ENCODE measurements at places on chromosomes 11 and 22.

DNA sequence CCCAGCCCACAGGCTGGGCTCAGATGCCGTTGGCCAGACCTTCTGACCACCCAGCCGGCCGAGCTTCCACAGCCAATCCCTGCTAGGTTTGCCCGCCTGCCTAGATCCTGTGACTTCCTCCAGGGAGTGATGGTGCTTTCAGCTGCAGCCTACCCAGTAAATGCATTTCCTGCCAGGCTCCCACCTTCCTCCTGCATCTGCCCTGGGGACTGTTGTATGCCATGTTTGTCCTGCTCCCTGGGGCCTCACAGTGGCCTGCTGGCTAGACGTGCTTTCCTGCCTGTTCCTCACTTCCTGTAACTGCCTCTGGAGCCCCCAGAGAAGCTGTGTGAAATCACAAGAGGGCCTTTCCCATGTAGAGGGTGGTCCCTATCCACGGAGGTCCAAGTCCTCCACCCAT is 86.2 kb downstream of the GALNT18 start:
- DNase-seq = no peak

DNA sequence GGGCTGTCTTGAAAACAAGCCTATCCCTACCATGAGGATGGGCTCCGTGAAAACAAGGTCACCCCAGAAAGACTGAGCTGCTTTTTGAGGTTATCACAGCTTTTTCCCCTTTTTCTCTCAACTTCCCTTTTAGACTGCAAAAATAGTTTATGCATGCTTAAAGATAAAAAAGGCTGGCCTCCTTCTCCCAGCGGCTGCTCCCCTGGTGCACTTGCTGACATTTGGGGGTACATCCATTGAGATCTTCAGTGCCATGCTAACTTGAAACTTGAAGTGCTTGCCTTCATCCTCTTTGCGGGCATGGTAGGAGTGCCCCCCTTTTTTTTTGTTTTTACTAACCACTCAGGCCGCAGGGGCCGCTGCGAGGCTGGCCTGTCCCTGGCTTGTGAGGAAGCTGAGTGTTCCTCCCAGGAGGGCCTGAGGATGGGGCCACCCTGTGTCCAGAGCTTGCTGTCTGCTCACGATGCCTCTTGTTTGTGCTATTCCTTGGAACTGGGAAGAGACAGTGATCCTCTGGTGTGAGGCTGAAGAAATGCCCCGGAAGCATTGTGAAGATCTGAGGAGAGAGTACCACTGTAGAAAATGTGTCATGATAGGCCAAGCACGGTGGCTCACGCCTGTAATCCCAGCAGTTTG is 2.2 kb downstream of the TANGO2 start:
- no peak for DNase-seq

DNA sequence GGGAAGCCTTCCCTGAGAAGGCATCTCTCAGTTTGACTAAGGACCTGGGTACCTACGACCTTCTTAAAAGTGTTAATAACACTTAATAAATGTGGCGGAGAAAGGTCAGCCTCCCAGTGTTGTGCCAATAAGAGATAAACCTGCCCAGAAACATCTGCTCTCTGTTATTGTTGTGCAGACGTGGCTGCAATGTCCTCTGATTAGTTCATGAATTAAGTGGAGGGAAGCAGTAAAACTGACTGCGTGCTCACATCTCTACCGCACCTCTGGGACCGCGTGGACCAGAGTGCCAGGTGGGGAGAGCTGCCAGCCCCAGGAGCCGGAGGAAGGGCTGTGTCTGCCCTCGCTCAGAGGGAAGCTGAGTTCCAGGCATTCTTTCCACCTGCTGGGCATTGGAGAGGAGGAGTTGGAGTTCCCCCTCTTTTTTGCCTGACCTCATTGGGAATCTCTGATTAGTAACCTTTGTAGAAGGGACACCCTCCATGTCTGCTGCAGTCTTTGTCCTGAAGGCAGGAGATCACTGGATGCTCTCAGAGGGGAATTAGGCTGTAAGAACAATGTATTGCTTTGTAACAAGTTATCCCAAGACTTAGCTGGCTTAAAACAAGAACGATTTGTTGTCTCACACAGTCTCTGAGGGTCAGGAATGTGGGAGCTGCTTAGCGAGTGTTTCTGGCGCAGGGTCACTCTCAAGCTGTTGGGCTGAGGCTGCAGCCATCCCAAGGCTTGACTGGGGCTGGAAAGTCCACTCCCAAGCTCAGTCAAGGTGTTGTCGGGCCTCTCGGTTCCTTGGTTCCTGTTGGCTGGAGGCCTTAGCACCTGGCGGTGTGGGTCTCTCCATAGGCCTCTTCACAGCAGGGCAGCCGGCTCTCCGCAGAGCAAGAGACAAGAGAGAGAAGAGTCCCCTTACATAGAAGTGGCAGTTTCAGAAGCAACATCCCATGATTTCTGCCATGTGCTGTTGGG is 247.6 kb upstream of the TBCEL start:
- DNase-seq = no peak

- DNase-seq = no peak
These were observed 539 bp upstream of the SLC36A4 start for GRCh38 chr11:93198215-93198845.

- DNase-seq = no peak
These were observed 27.3 kb upstream of the ASPHD2 start for GRCh38 chr22:26401726-26402125.

- DNase-seq = no peak
These were observed 107.8 kb downstream of the CYP2R1 start for GRCh38 chr11:14784230-14784629.

- DNase-seq = no peak
These were observed 1.8 kb downstream of the SCN3B start for GRCh38 chr11:123652599-123652998.

DNA sequence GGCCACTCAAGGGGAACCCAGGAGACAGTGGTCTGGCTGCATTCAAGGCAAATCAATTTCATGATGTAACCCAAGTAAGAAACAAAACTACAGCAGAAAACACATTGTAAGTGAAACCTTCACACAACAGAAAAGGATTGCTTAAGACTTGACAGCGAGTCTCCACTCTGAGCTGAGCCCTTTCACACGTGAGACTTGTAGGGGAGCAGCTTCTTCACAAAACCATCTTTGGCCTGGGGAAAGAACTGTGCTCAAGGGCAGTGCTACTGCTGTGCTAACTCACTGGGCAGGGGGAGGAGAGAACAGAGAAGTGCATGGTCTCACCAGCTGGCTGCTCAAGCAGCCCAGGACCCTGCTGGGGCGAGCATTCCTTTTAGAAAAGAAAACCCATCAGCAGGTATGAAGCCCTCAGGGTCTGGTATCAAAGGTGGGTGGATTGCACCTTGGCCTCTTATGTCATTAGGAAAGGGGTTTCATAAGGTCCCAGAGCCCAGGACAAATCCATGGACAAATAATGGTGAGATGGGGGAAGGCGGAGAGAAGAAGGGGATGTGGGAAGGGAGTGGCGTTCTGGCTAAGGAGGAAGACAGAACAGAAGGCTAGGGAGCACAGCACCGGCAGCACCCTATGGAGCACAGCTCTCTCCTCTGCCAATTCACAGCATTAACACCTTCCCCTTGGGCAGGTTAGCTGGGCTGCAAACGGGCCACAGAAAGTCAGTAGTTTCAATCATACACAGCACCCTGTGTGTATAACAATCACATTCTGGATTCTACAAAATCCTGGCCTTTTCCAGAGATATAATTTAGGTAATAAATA is 20.6 kb upstream of the RAPSN start:
- no peak for DNase-seq

GRCh38 chr11:92941676-92942571 is 27.5 kb upstream of the MTNR1B start:
- DNase-seq = peak; percentile 46

GRCh38 chr22:31719850-31720471 is 30.0 kb downstream of the PRR14L start:
- DNase-seq = no peak

DNA sequence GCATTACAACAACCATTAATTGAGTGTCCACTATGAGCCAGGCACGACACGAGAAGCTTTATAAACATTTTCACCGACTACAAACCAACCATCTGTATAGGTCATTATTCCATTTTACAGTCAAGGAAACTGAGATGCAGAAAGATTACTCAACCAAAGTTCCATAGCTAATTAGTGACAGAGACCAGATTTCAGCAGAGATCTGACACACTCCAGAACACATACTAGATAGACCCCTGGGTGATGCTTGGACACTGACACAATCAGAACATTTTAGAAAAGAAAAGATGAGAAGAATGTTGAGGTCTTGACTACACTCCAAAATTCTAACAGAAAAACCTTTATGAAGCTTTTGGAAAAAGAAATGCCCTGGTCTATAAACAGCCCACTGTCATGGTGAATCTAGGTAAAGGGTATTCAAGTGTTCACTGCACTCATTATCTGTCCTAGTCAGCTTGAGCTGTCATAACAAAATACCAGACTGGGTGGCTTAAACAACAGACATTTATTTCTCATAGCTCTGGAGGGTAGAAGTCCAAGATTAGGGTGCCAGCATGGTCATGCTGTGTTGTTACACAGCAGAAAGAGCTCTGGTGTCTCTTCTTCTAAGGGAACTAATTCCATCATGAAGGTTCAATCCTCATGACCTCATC is 89.0 kb downstream of the RELT start:
- DNase-seq = no peak

GRCh38 chr11:4375431-4376140 is 7.4 kb upstream of the OR52B4 start:
- no peak for DNase-seq

GRCh38 chr11:43576803-43577521 is 103.6 kb upstream of the HSD17B12 start:
- DNase-seq = peak; percentile 53

- no peak for DNase-seq
These were observed 81.0 kb upstream of the FGF3 start for GRCh38 chr11:69899957-69900821.

DNA sequence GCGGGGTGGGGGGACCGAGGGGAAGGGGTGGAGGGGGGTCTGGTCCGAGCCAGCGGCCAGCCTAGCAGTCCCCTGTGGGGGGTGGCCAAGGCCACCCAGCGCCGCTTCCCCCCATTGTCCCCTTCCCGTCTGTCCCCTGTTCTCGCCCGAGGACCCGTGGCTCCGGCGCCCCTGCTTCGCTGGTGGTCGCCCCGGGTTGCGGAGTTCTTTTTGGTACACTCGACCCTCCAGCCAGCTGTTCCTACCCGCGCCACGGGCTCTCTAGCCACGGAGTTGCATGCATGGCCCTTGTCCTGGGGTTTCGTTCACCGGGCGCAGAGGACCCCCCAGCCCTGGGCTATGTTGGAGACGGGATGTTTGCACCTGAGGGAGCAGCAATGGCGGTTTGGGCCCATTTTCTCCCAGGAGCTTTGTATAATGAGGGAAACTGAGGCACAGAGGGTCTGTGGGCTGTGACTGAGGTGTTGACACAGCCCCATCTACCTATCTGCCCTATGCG is 489 bp downstream of the RNF214 start:
- no peak for DNase-seq

DNA sequence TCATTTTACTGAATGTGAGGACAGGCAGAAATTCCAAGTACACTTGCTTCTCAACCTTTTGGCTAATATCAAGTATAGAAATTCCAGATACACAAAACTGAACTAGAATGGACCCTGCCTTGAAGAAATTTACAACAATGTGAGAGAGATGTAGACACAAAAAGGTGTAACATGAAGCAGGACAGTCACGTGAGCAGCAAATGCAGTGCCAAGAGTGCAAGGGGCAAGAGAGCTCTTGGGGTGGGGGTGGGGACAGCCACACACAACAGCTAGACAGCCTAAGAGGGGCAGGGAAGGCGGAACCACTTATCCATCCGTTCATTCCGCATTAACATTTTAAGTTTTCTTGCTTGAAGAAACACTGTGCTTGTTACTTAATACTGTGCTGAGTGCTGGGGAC is 28.9 kb downstream of the PLEKHA7 start:
- DNase-seq = no peak

GRCh38 chr11:117807482-117808327 is 10.7 kb upstream of the DSCAML1 start:
- peak; percentile 57 for DNase-seq

DNA sequence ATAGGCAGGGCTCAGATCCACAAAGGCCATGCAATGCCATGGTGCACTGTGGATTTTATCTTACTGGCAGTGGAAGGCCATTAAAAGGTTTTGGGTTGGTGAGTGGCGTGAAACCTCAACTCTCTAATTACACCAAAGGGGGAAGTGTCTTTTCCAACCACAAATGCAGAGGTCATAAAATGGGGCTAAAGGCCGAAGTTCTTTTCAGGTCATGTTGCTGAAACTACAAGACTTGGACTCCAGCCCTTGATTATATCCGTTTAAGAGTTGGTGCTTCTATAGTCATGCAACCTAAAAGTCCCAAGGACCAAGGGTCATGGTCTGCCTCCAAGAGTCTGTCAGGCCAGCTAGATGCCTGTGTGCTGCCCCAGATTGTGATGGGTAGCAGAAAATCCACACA is 434.3 kb downstream of the RAB38 start:
- DNase-seq = no peak

DNA sequence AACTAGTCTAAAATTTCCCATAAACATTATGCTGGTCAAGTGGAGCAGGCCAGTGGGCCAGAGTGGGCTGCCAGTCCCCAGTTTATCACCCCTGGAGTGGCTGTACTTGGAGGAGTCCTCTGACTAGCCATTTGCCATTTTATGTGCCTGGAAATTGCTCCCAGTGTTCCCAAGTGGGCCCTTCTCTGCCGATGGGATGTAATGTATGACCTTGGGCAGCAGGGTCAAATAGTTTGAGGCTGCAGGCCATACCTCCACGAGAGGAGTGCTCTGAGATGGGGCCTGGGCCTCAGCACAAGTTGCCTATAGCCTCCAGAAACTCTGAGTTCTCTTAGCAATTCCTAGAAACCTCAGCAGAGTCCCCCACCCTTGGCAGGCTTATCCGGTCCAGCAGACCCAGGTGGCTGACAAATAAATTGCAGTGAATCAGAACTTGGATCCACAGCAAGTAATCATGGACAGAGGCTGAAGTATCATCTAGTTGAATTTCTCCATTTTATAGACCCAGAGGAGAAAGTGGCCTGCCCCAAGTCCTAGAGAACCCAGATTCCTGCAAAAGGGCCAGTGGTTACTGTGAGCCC is 17.8 kb upstream of the PATZ1 start:
- DNase-seq = no peak

DNA sequence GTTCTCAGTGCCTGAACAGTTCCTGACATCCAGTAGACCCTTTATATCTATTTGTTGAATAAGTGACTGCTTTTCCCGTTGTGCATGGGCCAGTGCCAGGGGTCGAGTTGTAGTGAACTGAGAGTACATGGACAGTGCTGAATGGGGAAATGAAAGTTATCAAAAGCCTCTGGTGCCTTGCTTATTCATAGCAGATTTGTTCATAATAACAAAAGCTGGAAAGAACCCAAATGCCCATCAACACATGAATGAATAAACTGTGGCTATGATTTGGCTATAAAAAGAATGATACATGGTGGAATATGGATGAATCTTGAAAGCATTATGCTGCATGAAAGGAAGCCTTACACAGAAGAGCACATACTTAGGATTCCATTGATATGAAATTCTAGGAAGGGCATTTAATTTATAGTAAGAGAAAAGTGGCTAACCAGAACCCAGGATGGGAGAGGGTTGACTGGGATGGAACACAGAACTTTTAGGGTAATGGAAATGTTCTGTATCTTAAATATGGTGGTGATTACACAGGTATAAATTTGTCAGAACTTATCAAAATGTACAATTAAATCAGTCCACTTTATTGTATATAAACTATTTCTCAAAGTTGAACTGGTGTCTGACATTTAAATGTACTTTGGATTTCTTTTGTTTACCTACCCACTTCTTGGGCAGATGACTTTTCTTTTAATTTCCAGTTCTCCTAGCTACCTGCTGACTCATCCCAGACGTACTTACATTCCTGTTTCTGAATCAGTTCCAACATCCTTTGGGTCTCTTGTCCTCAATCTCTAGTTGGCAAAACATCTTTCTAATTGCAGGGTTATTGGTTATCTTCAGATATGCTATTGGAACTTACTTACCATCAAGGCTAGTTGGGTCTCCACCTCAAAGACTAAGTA is 42.8 kb downstream of the PACS1 start:
- DNase-seq = peak; percentile 46

All from NCI-H460 (cell line).